Right ventricle myocardium inferior (tissue), 1 donor: ENCODE measurements at places on chromosomes 2 and 18. TPM values are rescaled to one million over a fixed set of nuclear protein-coding genes. Genes with fewer than 3 reads are reported as not detected.

DNA sequence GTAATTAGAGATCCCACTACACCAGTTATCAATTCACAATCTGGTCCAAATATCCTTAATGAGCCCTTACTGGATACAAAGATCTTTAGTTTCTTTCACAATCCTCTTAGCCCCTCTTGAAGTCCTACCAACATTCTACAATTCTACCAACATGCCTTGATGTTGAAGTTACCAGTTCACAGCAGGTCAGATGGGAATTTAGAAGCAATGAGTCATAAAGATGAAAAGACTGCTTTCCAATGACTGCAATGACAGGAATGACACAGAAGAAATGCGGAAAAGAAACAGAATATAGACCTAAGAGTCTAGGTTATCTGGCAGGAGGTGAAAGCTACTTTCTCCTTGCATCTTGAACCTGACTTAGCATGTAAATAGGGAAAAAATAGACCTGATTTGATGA, 24.5 kb downstream of the RTTN start:
- no peak for DNase-seq

- DNase-seq = no peak
Measured at GRCh38 chr2:166651080-166651675, 157.1 kb upstream of the SCN7A start.

GRCh38 chr18:36296650-36297416, 680 bp upstream of the FHOD3 start:
- DNase-seq = peak; percentile 77

DNA sequence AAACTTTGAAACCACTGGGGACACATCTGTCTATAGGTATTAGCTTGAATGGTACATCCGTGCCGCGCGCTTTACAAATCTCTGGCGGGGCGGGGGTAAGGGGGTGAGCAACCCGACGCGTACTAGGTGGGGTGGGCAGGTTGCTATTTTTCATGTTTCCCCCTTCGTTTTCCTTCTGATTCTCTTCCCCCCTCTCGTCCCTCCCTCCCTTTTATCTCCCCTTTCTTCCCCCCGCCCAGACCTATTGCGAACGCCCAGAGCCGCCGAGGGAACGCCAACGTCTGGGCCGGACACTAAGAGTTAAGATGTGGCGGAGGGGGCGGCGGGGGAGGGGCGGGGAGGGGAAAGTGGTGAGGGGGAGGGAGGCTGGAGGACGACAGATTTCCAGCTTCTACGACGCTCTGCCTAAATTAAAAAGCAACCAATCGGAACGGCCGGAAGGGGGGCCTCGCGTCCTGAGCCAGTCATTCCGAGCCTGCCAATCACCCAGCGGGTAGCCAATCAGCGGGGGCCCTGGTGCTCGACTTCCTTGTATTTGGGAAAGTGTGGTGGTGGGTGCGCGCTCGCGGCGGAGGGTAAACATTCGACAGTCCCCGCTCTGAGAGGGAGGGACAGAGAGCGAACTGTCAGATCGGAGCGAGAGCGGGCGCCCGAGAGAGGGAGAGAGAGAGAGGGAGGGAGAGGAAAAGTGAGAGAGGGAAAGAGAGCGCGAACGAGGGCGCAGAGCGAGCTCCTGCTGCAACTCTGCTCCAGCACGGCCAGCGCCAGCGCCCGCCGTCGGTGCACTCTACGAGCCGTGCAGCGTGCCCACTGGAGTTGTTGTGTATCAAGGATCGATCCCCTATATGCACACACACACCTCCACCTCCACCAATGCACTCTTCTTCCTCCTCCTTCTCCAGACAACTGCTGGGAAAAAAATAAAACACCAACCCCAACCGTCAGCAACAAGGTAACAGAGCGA, at the start of gene POU3F3:
Gene POU3F3 (plus strand): TSS at position 582 of the 964 bp plus-strand sequence. CDS start 1,396 bp downstream, outside the sequence.
- peak; percentile 80 for DNase-seq

- peak; percentile 60 for DNase-seq
Measured at GRCh38 chr2:128314348-128315121, 4.1 kb downstream of the HS6ST1 start.

Gene NPAS2
- total RNA-seq = 38.0 TPM

DNA sequence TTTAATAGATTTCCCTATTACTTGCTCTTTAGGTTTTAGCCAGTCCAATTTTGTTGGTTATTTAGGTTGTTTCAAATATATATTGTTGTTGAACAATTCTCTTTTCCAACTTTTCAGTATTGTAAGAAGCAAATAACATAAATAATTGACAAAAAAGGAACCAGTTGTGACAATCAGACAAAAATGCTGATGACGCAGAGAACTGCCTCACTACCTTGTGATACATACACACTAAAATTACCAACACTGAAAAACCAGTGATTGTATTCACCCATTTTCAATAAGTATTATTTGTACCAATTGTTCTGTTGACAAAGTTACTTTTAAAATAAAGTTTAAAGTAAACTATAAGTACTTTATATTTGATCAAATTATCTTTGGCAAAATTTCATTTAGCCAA, 43.1 kb upstream of the NABP1 start:
- DNase-seq = no peak

DNA sequence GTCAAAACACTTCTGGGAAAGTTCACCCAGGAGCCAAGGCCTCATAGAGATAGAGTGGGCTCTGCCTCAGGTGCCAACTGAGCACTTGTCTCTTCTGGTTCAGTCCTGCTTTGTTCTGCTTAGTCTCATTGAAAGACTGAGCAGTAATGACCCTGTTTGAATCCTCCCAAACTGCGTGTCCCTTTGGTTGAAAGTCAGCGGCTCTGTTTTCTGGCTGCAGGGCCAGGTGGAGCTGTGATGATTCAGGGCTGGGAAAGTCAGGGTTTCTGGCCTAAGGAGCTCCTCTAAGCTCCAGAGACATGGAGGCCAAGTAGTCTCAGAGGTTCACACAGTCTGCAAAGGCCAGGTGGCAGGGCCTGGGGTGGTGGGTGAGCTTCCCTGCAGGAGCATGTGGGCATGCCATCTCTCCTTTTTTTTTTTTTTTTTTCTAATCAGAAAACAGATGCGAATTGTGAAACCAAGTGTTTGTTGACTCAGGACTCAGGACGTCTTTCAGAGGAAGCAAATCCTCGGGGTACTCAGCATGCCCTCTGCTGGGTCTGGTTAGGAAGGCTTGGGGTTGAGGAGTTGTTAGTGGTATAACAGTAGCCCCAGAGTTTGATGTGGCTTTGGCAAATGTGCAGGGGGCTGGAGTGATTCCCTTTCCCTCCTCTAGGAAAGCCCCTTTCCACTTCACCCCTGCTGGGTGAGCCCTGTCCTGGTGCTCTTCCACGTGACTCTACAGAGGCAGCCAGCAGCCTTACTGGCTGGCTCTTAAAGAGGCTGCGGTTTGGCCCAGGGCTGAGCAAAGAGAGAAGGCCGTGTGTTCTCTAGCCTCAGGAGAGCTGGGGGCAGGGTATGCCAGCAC, 38.3 kb downstream of the TMEM17 start:
- peak; percentile 74 for DNase-seq
